ENCODE measurements at places on chromosomes 12 and 14.

DNA sequence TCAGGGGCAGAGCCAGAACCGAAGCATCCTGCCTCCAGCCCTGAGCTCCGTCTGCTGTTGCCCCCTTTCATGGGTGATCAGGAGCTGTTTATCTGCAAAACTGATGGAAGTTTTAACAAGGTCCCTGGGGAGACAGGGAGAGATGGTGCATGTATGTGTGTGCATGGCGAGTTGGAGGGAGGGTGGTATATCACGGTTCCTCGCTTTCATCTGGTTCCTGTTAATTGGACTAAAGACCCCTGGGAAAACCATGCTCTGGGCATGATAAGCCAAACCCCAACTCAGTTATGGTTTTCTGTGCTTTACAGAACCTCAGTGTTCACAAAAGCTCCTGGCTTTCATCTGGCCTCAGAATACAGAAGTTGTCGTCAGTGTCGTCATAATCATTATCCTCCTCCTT lies 133.6 kb downstream of the KSR2 start:
- no peak for DNase-seq

- DNase-seq: peak; percentile 62
Observed at GRCh38 chr12:30136696-30137095, 353.0 kb upstream of the TMTC1 start.

DNA sequence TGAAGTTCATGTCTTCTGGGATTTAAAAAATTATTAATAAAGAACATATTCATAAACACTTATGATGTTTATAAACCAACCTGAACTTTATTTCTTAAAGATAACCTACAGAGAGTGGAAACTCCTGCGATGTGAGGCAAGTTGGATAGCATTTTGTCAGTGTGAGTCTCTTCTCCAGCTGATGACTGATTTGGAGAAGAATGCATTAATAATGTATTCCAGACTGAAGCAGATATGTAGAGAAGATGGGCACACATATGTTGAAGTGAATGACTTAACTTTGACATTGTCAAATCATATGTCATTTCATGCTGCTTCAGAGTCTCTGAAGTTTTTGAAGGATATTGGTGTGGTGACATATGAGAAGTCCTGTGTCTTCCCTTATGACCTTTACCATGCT lies 7.3 kb downstream of the HELB start:
- peak; percentile 4 for DNase-seq

GRCh38 chr12:81610955-81611889 lies 147.9 kb downstream of the PPFIA2 start:
- no peak for DNase-seq

GRCh38 chr12:5710260-5710878 lies 234.7 kb downstream of the ANO2 start:
- DNase-seq: no peak

- DNase-seq: no peak
Observed at GRCh38 chr14:105527381-105527825, 1.0 kb downstream of the TMEM121 start.

- DNase-seq: peak; percentile 90
Observed at GRCh38 chr12:121949648-121950397, 31.4 kb downstream of the CFAP251 start.

- no peak for DNase-seq
Observed at GRCh38 chr12:49550693-49551252, 11.9 kb downstream of the KCNH3 start.

GRCh38 chr12:42854208-42854607 lies 264.7 kb upstream of the PRICKLE1 start:
- DNase-seq: no peak

- DNase-seq: peak; percentile 98
Observed at GRCh38 chr14:68682166-68683103, 110.4 kb downstream of the ZFP36L1 start.

GRCh38 chr14:43745746-43746145 lies 761.3 kb downstream of the FSCB start:
- no peak for DNase-seq

GRCh38 chr12:57839996-57840395 lies 6.5 kb downstream of the CTDSP2 start:
- DNase-seq: no peak

GRCh38 chr14:97730706-97731105 lies 933.5 kb downstream of the VRK1 start:
- DNase-seq: no peak

GRCh38 chr14:73234029-73234428 lies 3.3 kb upstream of the PAPLN start:
- no peak for DNase-seq

DNA sequence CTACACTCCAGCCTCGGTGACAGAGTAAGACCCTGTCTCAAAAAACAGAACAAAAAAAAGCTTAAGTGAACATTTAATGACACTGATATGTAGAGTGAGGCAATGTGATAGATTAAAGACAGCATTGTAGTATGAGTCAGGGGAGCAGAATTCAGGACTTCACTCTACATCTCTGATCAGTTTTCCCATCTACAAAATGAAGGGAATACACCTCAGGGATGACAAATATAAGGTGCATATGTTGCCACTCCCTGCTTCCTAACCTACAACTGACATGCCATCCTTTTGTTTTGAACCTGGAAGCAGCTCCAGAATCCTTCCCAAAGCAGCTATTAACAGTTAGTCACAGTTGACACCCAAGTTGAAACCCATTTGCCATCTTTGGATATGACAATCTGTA lies 30.9 kb upstream of the STRN3 start:
- no peak for DNase-seq

GRCh38 chr12:113569806-113570205 lies 98.1 kb upstream of the LHX5 start:
- no peak for DNase-seq

GRCh38 chr14:105317546-105317945 lies 3.0 kb downstream of the PACS2 start:
- DNase-seq: peak; percentile 46
